ENCODE measurements at places on chromosomes 12 and 14.

GRCh38 chr14:60204843-60205774 is 39.9 kb upstream of the DHRS7 start:
- no peak for DNase-seq

DNA sequence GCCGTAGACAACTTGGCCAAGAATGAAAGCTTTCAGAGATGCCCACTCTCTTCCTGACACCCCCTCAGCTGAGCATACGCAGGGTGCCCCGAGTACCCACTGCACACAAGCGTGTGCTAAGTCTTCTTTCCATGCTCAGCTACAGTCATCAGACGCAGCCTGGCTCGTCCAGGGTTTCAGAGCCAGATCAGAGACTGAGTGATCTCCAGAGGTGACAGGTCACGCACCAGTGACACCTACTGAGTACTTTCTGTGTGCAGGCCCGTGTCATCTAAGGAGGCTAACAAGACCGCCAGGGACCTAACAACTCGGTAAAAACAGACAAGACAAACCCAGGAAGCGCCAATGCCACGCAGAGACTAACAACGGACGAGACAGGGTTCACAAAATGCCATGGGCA is 25.1 kb downstream of the STX2 start:
- no peak for DNase-seq

- DNase-seq, result no peak
Observed at GRCh38 chr14:94382099-94382715, 6.2 kb downstream of the SERPINA1 start.

DNA sequence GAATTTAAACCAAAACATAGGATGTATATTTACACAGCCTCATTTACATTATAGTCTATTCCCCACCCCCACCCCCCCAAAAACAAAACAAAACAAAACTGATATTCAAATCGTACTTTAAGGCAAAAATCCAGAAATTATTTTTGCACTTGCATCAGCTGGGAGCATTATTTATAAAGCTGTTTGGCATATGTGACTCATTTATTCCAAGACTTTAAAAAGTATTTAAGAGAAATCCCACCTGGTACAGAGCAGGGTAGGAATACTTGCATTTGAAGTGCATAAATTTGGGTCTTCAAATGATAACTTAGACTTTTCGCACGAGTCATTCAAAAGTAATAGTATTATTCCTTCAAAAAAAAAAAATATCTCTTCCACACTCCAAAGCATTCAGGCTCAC is 1.1 kb downstream of the KLHL28 start:
- DNase-seq, result no peak

DNA sequence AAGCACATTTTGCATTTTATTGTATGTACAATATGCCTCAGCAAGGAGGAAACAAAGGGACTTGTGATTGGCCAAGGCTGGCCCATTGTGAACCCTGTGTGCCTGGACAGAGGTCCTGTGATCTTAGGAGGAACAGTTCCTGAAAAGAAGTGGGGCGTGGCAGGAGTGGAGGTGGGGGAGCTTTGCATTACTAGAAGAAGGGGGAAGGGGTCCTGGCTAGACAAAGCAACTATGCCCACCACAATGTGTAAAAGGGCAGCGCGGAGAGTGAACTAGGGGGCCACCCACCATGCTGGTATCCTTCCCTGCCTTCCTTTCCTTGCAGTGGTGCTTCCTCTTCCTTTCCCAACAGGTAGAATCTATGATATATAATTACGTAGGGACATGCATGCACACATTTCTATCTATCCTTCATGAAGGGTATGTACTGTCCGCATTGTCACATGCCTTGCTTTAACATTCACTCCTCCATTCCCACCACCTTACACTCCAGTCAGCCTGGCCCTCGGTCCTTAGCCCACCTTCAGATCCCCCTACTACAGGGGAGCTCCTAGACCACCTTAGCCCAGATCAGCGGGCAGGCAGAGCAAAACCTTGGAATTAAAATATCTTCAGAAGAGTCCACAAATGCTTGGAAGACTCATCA is 12.5 kb downstream of the KRT8 start:
- no peak for DNase-seq

GRCh38 chr12:39772821-39773259 is 153.2 kb upstream of the ABCD2 start:
- DNase-seq, result no peak

DNA sequence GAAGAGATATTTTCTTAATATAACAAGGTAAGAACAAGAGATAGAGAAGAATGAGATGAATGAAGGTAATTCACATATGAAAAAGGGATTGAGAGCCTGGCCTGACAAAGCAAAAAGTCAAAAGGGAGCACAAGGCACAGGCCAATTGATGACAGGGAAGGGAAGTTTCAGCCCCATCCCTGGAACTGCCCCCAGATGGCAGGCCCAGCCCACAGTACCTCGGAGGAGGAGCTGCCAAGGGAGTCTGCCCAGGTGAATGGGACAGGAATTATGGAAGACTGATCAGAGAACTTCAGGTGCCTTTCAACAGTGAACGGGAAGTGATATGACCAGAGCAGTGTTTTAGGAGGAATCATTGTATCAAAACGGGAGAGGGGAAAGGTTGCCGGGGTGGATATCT is 15.7 kb downstream of the SNRPF start:
- no peak for DNase-seq

GRCh38 chr14:65261946-65262345 is 150.6 kb upstream of the FUT8 start:
- no peak for DNase-seq
